ENCODE measurements at places on chromosomes 4 and X.

DNA sequence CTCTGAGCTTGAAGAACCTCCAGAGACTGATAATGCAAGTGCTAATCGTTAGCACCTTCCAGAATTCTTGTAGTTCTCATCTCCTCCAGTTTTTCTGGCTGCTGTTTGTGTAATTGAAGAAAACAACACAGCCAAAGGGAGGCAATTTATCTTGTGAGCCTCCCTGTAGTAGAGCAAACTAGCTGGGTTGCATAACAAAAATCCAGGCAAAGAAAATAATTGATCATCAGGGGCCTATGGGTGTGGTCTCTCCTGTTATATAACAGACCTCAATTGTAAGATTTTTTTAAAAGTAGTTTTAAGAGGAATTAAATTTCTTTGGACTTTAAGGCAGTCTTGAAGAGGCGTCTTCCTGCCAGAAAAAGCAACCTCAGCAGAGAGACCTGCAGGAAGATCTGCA, 817.0 kb downstream of the CENPC start:
- DNase-seq, result no peak

DNA sequence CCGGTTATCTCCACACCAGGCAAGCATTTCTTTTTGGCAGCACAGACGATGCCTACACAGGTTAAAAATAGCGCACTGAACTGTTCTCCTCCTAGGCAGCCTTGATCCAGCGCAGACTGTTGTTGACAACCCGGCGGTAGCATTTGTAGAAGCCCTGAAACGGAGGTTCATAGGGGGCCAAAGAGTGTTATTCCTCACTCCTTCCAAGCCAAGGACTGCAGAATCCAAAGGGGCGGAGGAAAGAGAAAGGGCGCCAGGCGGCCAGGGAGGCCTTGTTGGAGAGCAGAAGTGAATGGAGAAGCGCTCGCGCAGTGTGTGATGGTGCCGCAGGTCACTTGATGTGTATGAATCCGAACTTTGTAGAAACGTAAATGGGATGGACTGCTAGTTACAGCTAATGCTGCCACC, 82.7 kb downstream of the TENM3 start:
- DNase-seq, result no peak

- no peak for DNase-seq
Measured at GRCh38 chr4:73251384-73251783, 7.2 kb downstream of the ANKRD17 start.

DNA sequence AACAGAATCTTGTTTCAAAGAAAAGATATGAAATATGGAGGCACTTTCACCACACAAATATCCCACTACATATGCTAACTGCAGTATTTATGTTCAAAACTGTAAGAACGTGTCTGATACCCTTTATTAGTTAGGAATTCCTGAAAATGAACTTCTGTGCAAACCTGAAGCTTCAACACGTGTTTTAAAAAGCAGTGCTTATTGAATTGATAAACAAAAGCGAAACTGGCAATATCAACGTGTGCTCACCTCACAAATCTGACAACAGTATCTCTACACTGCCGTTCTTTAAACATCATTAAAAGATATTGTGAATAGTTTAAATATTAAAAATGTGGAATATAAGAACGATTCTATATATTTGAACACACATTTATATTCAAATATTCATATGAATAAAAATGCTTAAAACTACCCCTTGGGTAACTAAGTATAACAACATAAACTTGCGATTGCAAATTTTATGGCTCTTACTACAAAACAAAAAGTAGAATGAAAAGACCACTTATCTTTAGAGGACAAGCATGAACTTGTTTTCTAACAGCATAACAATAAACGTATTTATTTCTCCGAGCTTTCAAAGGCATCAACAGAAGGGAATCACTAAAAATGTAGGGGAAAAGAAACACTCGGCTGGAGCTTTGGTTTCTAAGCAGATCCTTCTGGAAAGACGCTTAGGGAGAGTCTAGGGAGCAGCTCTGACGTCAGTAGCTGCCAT, at the start of gene LRP2BP:
TSS of gene LRP2BP (minus strand) at position 687 of the 718 bp plus-strand sequence. CDS start 17,738 bp downstream, outside the sequence.
- DNase-seq, result no peak

DNA sequence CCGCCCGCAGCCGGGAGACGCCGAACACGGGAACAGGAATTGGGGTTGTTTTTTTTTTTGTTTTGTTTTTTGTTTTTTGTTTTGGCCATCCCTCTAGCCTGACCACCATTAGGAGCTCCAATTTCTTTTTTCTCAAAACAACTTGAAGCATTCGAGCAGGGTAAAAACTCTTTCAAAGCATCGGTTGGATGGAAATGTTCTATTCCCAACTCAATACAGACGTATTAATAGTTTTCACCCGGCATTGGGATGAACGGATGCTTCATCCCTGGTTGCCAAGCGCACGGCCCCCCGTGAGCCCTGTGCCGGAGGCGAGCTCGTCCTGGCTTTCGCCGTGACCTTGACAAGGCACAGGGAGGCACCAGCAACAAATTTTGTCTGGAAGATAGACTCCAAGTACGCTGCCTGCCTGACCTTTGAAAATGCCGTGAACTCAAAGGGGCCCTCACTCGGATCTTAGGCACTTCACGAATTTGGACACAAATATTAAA, 352 bp upstream of the MAP3K15 start:
- DNase-seq, result no peak

- DNase-seq, result no peak
Measured at GRCh38 chrX:14362721-14363120, 166.6 kb upstream of the GLRA2 start.

GRCh38 chr4:73908965-73909364, 39.8 kb downstream of the CXCL1 start:
- DNase-seq, result no peak

GRCh38 chr4:14967982-14968381, 34.3 kb upstream of the CPEB2 start:
- DNase-seq, result no peak

DNA sequence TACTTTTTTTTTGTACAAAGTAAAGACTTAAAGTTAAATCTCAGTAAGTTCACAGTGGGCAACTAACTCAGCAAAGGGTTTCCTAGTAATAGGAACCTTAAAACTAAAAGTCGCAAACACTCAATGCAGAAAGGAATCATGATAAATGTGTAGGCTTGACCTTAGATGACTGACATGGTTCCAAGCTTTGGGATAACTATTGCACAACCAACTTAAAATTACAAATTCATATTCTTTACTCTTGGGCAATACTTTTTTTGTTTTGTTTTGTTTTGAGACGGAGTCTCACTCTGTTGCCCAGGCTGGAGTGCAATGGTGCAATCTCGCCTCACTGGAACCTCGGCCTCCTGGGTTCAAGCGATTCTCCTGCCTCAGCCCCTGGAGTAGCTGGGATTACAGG, 8.2 kb downstream of the ELOVL6 start:
- no peak for DNase-seq

DNA sequence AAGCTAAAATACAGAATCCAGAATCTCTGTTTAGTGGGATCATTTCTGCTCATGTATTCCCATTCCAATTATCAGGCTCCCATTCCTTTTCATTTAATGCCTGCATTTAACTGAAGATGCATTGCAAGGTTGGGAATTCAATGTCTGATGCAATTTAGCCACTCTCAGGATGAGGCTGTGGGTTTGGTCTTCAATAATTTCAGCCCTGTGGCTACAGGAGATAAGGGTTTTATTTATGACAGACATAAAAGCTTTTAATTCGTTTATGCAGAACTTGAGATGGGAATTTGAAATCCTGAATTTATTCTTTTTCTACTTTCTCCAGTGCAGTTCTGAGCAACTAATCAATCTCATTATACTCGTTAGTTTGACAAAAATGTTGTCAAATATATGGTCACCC, 1225.9 kb downstream of the PCDH18 start:
- no peak for DNase-seq

- DNase-seq, result no peak
Measured at GRCh38 chr4:182294451-182294850, 51.2 kb downstream of the TENM3 start.

DNA sequence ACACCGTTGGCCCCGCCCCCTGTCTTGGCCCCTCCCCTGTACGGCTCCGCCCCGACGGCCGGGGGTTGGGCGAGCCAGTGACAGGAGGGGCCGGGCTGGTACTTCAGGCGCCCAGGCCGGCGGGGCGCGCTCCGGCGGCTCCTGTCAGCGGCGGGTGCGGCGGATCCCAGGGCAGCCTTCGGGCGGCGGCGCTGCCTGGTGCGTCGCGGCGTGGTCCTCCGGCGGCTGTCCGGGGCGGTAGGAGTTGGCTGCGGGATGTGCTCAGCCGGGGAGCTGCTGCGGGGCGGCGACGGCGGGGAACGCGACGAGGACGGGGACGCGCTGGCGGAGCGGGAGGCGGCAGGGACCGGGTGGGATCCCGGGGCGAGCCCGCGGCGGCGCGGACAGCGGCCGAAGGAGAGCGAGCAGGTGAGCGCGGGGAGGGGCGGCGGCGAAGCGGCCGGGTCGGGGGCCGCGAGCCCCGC, at the start of gene FAM241A:
TSS of gene FAM241A (plus strand) at position 129 of the 464 bp plus-strand sequence. CDS start at position 256, 127 bp downstream.
- peak; percentile 42 for DNase-seq

- no peak for DNase-seq
Measured at GRCh38 chrX:9465380-9466123, 694 bp downstream of the TBL1X start.

- DNase-seq, result no peak
Measured at GRCh38 chr4:78659264-78659663, 107.7 kb downstream of the ANXA3 start.

DNA sequence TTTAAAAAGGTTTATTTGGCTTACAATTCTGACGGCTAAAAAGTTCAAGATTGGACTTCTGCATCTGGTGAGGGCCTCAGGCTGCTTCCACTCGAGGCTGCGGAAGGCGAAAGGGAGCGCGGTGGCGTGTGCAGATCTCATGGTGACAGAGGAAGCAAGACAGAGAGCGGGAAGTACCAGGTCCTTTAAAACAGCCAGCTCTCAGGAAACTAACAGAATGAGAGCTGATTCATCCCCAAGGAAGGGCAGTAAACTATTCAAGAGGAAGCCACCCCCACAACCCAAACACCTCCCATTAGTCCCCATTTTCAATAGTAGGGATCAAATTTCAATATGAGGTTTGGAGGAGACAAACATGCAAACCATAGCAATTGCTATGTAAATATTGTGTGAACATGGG, 2144.2 kb upstream of the AGA start:
- no peak for DNase-seq

- DNase-seq, result no peak
Measured at GRCh38 chr4:47383829-47384427, 79.6 kb downstream of the COMMD8 start.

DNA sequence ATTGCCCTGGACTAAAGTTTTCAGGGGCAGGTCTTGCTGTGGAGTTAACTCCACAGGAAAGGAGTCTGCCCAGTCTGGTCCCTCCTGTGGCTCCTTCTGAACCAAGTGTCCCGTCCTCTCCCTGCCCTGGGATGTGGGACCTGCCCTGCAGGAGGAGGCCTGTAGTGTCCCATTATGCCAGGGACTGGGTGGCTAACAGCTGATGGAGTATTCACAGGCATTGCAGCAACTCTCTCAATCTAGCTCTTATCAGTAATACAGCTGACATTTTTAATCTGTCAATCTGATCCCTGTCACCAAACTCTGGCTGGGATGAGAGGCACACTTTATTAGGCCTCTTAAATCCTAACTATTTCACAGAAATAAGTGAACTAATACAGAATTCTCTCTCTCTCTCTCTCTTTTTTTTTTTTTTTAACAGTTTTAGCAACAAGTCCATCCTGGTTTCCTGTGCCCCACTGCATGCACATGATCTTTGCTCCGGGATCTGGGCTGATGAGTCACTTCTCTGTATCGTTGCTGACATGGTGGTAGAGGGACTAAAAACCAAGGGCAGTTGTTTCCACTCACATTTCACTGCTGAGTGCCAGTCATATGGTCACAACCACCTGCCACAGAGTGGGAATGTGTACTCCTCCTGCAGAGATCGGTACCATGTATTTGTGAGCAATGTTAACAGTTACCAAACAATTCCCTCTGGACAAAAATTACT, 39.1 kb downstream of the HAND2 start:
- DNase-seq, result no peak

- no peak for DNase-seq
Measured at GRCh38 chr4:14155803-14156202, 528.3 kb upstream of the BOD1L1 start.

DNA sequence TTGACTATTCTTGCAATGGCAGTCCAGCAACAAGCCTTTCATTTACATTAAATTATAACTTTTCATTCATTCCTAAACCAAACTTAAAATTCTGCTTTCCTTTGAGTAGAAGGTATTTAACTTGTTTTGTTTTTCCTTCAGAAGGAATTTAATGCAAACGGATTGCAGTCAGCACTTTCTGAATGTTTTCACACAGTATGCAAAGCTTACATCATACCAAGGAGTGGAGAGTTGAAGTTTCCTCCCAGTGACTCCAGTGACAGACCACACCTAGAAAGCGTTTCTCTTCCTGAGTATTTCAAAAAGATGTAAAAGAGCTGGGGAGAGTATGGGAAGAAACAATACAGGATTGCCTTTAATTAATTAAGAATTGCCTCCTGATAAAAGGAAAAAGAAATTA, 8.1 kb downstream of the EPGN start:
- DNase-seq, result no peak

- no peak for DNase-seq
Measured at GRCh38 chr4:180650273-180650672, 1592.9 kb upstream of the TENM3 start.

DNA sequence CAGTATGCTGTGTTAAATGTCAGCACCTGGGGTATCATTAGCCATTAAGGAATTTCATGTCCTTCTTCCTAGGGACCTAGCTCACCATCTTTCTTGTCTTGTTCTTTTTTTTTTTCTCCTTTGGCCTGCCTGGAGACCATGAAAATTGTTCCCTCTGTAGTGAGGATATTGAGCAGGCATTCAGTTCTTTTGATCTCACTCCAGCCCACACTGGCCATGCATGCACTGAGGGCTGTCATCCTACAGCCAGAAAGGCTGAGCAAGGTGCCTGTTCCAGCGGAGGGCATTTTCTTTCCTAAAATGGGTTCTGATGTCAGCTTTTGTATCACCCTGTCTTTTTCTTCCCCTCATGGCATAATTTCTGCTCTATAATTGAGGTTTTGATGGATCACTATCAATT, 275.9 kb upstream of the HAND2 start:
- no peak for DNase-seq

DNA sequence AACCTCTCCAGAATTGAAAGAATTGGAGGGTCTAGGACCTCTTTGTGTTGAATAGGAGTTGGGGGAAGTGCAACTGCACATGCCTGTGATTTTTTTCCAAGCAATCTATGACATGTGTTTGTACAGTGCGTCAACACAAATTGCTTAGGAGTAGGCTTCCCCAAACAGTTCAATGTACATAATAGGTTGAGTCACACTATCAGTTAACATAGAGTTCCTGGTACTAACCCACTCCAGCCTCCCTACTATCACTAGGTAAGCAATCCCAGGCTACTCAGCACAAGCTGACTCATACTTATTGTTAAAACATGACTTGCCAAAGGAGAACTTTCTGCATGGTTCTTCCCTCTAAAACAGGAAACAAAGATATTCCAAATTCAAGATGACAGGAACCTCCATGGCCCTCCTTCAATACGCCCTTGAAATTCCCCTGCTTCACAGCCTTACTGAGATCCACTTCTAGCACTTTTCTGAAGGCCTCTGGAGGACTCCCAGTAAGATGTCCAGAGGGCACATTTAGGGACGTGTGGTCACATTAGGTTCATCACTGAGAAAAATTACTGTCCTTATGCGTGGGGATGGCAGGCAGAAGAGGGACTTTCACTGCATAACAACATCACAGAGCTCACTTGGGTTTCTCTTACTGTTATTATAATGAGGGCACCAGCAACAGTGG, 8.4 kb upstream of the VSIG1 start:
- no peak for DNase-seq
